ENCODE measurements at places on chromosomes 7 and 10.

DNA sequence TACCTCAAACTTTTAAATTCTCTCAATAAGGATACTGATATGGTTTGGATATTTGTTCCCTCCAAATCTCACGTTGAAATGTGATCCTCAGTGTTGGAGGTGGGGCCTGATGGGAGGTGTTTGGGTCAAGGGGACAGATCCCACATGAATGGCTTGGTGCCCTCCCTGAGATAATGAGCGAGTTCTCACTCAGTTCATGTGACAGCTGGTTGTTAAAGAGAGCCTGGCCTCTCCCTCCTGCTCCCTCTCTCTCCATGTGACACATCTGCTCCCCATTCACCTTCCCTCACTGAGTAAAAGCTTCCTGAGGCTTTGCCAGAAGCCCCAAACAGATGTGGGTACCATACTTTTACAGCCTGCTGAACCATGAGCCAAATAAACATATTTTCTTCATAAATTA lies 19.2 kb downstream of the ABCB4 start:
- no peak for DNase-seq

DNA sequence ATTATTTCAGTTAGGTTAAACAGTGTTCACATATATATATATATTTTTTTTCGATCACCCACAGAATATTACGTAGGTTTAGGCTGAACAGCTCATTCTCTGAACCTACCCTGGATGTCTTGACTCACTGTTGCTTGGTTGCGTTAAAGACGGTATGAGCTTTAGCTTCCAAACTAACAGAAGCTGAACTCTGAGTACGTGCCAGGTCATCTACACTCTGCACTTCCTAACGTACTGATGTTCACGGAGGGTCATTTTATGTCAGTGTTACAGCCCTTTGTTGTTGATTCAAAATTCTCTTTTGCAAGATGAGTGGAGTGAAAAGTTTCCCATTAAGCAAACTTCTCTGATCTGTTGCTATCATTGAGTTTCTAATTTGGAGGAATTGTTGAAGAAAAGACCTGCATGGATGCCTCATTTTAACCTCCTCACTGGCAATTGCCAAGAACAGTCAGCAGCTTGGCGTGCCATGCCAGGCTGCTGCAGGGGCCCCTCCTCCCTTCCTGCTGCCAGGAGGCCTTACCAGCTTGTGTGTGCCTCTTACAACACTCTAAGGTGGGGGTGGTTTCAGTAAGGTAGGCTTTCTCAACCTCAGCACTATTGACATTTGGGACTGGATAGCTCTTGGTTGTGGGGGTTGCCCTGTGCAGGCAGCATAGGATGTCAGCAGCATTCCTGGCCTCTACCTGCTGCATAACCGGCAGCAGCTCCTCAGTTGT lies 44.3 kb downstream of the INSYN2A start:
- no peak for DNase-seq

- DNase-seq, result no peak
These were observed 34.7 kb downstream of the DDIT4 start for GRCh38 chr10:72308320-72308987.

DNA sequence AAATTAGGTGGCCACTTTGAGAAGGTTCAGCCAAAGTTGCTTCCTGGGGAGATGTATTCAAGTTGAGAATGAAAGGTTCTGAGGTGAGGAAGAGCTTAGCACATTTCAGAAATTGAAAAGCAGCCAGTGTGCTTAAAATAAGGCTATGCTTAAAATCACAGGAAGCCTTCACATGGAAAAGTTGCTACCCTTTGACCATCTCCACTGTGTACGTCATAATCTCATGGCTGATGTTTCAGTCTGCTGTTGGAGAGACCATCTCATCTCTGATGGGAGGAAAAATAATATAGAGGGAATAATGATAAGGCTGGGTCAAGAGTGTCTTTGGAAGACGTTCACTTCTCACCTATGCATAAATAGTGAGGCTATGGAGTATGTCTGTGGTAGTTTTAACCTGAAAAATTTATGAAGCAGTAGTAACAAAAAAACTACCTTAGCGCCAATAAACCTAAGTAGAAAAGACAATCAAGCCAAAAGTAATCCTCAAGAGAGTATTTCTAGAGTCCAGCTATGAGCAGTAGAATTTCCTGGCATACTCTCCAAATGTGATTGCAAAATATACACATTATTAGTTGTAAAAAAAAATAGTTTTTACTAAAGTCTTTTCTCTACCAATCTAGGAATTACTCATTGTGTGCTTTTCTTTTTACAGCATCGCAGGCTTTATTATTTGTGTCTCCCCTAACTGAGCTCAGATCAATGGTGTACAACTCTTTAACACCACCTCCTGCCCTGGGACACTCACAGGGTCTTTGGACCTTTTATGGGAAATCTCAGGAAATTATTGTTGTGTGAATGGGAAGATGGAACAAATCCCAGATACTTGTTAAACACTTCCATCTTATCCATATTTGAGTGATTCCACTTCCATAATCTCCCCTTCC lies 435.2 kb upstream of the LRGUK start:
- DNase-seq, result no peak

DNA sequence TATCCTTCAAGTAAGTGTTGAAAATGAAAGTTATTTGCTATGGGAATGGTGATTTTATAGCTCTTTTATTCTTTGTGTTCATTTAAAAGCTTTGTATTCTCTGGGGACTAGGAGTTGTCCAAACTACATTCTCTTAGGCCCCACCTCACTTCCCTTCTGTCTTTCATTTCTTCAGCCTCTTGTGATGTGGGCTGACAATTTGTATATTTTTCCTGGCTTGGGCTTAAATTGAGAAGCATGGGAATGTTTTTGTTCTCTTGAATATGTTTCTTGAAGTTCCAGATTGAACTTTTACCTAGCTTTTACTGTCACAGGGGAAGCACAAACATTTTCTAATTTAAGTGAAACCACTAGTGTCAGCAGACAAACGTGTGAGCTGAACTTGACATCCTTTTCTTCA lies 27.9 kb downstream of the BBS9 start:
- no peak for DNase-seq

- no peak for DNase-seq
These were observed 74.1 kb downstream of the NRBF2 start for GRCh38 chr10:63206997-63207811.

DNA sequence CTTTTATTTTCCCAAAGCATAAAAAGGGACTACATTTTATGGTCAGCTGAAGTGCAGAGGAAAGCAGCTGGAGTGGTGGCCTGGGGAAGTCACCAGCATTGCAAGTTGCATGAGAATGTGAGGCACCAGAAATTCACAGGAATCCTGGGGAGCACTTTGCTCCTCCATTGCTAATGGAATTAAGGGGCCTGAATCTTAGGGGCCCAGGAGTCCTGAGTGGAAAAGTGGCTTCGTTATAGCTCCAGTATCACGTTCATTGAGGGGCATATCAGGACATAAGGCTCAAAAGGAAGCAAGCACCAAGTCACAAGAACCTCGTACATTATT lies 53.0 kb upstream of the LRRC17 start:
- no peak for DNase-seq

DNA sequence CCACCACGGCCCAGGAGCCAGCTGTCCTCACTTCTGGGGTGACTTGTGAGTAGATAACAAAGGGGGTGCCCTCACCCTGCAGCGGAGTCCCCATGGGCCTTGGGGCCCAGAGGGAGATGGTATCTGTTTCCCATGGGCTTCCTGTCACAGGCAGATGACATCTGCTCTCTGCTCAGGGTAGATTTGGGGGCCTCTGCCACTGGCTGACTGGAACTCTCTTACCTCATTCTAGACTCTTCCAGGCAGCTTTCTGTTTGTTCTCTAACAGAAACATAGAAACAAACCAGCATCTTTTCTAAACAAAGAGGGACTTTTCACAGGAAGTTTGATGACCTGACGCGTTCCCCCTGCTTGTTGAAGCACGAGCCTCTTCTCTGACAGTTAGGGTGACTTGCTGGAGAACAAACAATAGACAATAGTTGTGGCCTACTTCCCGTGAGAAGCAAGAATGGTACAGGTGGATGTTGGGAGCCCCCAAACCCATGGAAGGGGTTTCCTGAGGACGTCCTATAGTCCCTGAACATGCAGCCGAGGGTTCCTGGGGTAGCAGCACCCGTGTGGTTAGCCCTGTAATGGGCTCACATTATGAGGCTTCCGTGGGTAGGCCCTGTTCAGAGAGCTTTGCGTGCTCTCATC lies 61.6 kb downstream of the GRK5 start:
- DNase-seq, result peak; percentile 52

DNA sequence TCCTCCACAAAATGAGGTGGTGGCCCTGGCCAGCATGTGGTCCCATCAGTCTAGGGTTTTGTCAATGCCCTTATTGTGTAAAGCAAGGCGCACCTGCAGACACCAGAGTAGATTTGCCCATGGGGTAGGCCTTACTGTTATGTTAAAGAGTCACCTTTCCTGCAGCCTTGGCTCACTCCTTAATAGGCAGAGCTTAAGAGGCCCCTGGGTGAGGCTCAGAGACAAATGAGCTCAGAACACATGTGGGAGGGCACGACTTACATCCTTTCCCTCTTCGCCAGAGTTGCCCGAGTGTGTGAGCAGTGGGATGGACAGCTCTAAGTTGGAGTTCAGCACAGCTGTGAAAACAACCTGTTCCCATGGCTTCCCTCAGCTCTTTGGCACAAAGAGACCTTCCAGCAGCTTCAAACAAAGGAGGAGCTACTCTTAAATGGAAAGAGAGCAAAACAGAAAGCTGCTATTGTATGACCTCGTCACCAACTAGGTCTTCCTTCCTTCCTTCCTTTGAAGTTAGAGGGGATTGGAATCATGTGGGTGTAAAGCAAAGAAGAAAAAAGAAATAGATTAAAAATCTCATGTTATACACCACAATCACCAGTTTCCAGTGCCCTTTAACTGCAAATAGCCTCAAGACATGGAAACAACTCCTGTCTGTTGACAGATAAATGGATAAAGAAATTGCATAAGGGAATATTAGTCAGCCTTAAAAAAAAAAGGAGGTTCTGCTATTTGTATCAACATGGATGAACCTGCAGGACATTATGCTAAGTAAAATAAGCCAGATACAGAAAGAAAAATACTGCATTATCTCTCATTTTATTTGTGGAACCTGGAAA lies 11.9 kb upstream of the XPNPEP1 start:
- DNase-seq, result no peak

DNA sequence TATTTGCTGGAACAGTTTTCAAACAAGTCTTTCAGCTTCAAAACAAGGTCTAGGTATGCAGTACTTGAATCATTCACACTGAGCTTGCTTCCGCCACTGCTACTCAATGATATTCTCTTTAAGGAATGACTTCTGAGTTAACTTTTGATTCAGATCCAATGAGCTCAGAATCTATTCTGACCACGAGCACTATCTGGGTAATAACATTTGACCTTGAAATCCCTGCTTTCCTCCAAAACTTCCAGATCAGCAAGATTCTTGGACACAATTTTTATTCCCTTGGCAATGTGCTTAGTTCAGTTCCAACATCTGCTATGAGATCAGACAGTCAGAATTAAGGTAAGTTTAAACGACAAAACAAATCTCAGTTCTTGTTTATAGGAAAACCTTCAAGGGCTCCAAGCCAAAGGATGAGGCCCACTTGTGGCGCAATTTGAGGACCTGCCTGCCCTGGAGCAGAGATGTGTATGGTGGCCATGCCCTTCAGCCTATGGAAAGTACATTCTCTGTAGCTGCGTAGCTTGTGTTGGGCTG lies 87.2 kb downstream of the RNF216 start:
- no peak for DNase-seq

DNA sequence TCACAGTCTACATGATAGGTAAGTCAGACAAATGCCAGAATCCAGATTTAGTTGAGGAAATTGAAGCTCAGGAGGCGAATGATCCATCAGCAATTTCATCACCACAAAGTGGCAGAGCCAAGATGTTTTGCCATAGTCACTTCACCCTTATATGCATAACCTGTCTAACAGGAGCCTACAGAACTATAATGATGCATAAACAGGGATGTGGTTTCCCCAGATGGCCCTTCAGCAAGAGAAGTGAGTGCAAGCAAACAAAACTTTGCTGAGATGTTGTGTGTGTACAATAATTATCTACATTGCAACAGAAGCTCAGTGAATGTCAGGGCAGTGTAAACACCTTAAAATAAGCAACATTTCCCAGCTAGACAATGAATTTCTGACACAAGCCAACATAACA lies 28.6 kb downstream of the PON3 start:
- DNase-seq, result no peak

DNA sequence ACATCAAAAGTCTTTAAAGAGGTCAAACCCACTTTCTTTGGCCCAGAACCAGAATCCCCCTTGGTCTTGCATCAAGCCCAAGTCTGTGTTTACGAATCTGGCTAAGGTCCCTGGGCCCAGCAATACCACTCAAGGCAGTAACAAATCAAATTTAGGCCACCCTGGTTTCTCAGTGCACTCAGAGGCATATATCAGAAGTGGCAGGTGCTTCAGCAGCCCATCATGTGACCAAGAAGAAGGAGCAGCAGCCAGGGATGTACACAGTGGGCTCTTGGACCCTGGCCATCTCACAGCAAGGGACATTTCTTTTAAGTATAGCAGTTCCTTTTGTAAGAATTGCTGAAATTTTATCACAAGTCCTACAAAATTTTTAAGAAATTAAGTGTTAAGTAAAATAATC lies 7.3 kb upstream of the SLC25A13 start:
- DNase-seq, result no peak

DNA sequence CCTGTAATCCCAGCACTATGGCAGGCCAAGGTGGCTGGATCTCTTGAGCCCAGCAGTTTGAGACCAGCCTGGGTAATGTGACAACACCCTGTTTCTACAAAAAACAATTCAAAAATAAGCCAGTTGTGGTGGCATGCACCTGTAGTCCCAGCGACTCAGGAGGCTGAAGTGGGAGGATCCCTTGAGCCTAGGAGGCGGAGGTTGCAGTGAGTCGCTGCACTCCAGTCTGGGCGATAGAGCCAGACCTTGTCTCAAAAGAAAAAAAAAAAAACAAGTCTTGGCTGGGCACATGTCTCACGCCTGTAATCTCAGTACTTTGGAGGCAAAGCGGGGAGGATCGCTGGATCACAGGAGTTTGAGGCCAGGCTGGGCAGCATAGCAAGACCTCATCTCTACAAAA lies 74.6 kb upstream of the PDSS1 start:
- DNase-seq, result no peak

DNA sequence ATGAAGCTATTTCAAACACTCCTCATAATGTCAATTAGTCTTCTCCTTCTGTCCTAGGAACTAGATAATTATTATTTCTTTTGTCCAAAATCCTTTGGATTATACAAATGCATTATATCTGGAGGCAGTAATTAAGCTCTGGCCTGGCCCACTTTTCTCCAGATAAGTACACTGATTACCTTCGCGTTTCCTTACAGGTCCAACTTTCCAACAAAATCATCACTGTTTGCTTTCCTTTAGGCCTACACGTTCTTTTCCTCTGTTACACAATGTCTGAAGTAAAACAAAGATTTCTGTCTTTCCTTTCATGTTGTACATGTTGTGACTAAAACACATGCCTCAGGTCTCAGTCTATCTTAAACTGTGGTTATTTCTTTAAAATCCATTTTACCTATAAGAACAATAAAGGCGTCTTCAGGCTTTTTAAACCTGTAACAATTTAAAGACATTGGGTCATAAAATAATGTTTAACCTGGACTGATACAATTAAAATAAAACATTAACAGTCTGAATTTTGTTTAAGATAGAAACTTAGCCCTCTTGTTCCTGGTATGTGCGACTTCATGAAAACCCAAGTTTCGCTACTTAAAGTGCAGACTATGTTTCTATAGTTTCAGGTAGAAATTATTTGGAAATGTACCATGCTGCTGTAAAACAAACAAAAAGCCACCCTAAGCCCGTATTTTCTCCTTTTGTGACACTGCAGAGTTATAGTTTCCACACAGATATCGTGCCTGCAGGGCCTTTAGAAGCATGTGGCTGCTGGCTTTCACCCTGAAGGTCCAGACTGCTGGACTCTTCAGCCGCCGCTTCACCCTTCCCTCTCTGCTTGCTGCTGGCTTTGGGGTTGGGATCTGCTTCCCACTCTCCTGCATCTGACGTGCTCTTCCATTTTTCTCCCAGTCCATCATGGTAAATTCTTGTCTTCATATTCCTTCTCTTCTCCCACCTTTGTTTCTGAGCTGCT lies 381.7 kb downstream of the DPP6 start:
- no peak for DNase-seq
